ENCODE measurements at places on chromosomes 4 and X.

GRCh38 chr4:170271723-170272122 is 182.0 kb upstream of the AADAT start:
- DNase-seq = no peak

DNA sequence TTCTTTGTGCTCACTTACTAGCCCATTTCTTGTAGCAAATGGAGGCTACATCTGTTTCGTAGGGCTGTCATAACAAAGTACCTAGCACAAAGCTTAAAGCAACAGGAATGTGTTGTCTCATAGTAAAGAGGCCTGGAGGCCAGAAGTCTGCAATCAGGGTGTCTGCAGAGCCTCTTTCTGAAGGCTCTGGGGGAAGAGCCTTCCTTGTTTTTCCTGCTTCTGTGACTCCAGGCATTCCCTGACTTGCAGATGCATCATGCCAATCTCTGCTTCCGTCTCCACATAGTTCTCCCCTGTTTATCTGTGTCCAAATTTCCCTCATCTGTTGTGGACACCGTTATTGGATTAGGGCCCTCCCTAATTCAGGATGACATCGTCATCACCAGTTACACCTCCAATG is 67.1 kb downstream of the SHROOM2 start:
- DNase-seq = no peak

- DNase-seq = no peak
Measured at GRCh38 chr4:44927399-44928380, 201.3 kb upstream of the GNPDA2 start.

DNA sequence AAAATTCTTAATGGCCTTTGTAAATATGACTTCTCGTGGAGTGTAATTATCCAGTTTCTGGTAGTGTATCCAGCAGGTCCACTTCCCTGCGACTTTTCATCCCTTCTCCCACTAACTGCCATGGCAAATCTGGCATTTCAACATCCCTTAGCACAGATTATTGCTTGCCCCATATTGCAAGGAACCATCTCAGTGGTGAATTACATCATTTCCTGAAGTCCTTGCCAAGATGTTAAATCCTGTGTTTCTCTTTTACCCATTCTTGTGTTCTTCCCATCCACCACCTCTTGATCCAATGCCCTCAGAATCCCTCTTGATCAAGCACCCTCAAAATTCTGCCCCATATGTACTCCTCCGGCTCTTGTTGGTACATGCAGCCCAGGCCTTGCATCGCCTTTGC is 88.1 kb upstream of the ZNF81 start:
- DNase-seq = no peak

DNA sequence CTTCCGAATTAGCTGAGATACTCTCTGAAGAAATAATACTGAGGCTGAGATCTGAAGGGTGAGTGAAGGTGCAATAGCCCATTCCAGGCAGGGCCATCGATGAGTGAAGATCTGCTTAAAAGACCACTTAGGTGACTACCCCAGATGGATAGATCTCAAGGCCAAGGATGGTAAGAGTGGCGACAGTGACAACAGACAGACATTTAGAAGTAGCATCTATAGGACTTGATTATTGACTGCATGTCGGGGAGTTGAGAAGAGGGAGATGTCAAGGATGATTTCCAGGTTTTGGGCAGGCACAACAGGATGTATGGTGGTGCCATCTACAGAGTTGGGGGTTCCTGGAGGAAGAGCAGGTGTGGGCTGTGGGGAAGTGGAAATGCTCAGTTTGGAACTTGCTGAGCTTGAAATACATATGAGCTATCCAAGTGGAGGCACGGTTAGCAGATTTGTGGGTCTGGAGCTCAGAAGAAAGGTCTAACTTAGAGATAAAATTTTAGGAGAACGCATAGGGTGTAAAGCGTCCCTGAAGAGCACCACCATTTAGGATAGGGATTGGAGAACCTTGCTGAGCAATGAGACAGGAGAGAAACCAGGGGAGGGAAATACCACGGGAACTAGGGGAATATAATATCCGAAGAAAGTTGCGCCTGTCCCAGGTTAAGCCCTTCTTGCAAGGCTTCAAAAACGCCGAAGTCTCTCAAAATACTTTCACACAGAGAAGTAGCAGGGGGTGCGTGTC is 688 bp downstream of the UFSP2 start:
- no peak for DNase-seq

DNA sequence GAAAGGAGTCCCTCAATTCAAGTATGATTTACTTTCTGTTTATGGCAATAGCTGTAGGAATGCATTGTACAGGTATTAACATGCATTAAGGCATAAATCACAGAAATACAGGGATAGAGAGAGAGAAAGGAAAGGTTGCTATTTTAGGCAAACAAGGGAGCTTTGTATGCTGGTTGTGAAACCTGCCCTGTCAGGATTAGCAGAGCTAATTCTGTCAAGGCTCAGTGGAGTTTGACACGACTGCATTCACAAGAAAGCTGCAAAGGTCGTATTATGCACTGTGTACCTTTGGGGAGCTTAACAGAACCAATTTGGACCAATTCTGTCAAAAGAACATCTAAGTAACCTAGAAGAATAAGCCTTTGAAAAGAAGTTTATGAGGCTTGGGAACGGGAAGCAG is 239.3 kb downstream of the GRIA2 start:
- DNase-seq = no peak

All from germinal center (tissue), 1 donor.